ENCODE measurements at places on chromosomes 7 and 10.
A peak's percentile ranks its signal among the peaks of the same experiment; 100 is the strongest.

GRCh38 chr7:45089341-45089891 is 647 bp upstream of the NACAD start:
- peak; percentile 31 for DNase-seq

DNA sequence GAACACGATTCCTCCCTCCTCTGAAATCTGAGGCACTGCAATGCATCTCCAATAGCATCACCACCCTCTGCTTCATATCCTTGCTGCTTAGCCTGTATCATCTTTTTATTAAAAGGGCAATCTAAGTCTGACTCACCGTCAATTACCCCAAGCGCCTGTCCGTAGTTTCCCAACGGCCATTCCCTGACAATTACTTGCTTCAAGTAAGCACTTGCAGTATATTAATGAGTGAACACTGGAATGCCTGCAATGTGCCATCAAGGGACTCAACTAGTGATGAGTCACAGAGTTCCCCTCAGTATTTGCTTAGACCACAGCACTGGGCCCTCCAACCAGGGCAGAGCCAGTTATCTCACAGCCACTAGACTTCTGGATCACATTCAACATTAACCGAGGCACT is 19.5 kb upstream of the PPP1R3C start:
- DNase-seq, result no peak

DNA sequence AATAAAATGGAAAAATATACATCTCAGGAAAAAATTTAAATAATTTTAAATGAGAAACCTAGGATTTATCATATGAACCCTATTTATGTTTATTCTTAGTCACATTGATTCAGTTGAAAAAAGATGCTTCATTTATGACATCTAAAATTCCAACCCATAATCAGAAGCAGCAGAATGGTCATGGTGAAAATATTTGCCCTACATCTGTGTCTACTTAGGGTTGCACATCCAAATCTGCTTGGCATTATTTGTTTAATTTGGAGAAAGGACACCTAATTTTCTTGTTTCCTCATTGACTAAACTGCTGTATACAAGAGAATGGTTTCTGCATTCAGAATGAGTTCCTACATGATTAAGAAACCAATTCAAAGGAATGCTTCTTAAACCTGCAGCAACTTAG is 72.9 kb upstream of the SKAP2 start:
- no peak for DNase-seq

GRCh38 chr10:79295563-79295962 is 51.7 kb upstream of the PPIF start:
- DNase-seq, result no peak

- DNase-seq, result no peak
These were observed at the start of gene CHRM2 for GRCh38 chr7:136868496-136869000. CHRM2 (plus strand) TSS chr7:136868652; CDS start chr7:137014866, 146,214 bp downstream.

DNA sequence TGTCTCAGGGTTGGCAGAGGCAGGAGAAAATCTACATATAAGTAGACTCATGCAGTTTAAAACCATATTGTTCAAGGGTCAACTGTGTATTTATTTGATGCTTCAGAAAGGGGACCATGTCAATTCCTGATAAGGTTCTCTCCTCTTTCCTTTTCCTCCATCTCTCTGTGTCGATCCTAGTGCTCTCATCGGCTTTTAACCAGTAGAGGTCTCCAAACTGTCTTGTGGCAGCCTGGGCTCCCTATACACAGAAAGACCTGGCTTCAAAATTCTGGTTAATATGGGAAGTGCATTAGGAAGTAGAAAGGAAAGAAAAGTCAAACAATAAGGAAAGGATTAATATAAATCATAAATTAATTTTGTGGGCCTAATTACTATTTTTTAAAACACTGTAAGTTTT is 304.4 kb upstream of the C7orf33 start:
- DNase-seq, result no peak

- no peak for DNase-seq
These were observed 390.8 kb downstream of the POM121L12 start for GRCh38 chr7:53426145-53426750.

DNA sequence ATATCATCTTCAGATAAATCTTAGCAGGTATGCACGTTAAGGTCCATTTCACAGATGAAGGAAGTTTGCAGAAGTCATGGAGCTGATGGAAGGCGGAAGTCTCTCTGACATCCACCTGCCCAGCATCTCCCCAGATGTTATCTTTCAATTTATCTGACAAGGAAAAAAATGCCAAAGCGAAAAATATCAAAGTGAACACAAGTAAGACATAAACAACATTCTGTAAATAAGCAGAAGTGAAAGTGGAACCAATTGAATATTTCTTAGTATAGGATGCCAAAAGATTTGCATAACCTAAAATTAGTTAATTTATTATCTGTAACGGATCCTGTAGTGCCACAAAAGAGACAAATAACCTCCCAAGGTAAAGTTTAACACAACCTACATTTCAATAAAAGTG is 73.6 kb upstream of the NEBL start:
- no peak for DNase-seq

GRCh38 chr7:29748286-29749099 is 57.8 kb upstream of the WIPF3 start:
- no peak for DNase-seq

GRCh38 chr10:62073429-62073828 is 171.9 kb downstream of the ARID5B start:
- no peak for DNase-seq

- no peak for DNase-seq
These were observed 8.1 kb downstream of the ZNF487 start for GRCh38 chr10:43444897-43445466.

GRCh38 chr10:16770670-16771069 is 46.6 kb downstream of the RSU1 start:
- DNase-seq, result no peak

DNA sequence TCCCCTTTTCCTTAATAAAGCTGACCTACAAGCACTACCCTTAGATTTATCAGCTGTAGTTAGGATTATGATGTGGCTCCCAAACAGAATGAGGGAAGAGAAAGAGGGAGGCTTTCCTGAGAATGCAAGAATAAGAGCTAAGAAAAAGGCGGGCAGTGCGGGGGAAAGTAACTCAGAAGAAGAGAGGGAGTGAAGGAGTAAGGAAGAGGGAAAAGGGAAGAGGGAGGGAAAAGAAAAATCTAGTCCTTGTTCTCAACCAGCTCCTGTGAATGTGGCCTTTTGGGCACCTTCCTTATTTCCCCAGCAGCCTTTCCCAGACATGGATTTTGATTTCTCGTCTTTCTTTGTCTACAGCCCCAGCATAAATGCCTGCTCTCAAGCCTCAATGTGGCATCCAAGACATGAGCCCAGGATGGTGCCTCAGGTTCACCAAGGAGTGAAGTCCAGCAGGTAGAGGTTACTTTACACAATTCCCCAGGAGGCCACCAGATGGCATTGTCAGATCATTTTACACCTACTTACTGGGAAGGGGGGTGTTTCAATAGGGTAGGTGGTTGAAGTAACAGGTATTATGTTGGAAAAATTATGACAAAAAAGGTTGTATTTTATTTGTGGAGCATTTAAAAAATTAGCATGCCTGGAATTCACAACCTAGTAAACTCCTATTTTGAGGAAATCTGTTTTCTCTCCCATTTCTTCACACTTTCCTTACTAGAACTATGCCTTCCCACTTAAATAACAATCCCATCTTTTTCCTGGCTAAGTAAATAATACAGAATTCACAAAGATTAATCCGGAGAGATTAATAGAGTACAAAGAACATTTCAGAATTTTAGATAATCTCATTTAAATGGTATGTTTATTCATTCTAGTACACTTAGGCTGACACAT is 106.5 kb downstream of the HTR7 start:
- no peak for DNase-seq

- no peak for DNase-seq
These were observed 82.7 kb downstream of the ZRANB1 start for GRCh38 chr10:125024497-125025234.

- DNase-seq, result no peak
These were observed 5.4 kb downstream of the AGBL3 start for GRCh38 chr7:134991469-134992339.

DNA sequence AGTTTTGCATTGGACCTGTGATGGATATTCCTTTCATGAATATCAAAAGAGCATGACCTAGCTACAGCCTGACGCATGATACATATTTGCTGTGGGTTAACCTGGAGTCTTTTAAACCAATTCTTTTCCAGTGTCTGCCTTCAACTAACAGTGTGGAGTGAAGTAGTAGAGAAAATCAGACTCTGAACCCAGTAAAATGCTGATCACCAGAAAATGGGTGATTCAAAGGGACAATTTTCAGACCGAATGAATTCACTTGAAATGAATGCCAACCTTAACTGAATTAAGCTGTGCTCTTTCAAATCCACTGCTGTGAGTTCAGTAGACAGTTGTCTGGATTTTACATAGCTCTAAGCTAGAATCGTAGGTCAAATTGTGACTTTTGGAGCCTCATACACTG is 123.0 kb downstream of the CDK14 start:
- no peak for DNase-seq

DNA sequence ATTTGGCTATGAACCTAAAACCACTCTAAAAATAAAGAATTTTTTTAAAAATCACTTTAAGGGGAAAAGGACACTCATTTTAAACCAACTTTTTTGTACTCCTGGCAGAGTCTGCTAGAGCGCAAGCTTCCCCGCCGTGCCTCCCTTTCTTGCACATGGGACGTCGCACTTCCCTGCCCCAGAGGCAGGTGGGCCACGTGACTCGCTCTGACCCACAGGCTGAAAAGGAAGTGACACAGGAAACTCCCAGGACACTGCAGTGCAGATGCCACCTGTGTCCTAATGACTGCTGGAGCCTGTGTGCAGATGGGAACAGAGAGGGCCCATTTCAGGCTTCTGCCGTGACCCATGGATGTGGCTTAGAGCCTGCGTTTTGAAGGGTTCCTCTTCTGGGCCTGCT is 142.1 kb upstream of the LANCL2 start:
- DNase-seq, result no peak

GRCh38 chr7:80387634-80388193 is 124.2 kb downstream of the GNAT3 start:
- DNase-seq, result no peak
